ENCODE measurements at places on chromosomes 13 and 19.
A peak's percentile ranks its signal among the peaks of the same experiment; 100 is the strongest.

DNA sequence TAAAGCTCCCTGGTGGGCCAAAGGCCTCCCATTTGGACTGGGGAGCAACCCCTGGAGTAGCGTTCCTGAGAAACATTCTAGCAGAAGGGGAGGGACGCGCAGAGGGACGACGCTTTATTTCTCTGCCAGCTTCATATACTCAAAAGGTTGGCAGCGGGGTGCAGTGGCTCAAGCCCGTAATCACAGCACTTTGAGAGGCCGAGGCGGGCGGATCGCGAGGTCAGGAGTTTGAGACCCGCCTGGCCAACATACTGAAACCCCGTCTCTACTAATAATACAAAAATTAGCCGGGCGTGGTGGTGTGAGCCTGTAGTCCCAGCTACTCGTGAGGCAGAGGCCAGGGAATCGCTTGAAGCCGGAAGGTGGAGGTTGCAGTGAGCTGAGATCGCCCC is 16.8 kb downstream of the RB1 start:
- no peak for DNase-seq

- peak; percentile 4 for DNase-seq
Measured at GRCh38 chr19:5690955-5691821, 1.1 kb downstream of the RPL36 start.

DNA sequence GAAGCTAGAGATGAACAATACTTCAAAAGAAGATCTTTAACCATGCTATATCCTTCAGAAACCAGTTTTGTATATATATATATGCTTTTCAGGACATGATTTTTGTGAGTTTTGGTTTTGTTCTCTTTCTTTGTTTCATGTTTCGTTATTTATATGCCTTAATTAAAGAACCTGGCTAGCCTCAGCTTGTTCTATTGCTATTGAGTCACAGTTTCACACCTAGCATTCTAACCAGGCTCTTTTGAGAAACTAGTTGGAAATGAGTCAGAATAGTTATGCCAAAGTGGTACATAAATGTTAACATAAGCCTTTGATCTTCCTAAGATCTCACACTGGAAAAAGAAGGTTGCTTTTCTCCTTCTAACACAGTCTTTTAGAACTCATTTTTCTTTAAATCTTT is 1925.2 kb downstream of the OLFM4 start:
- no peak for DNase-seq

GRCh38 chr13:40047322-40047771 is 391.9 kb downstream of the COG6 start:
- DNase-seq, result no peak

GRCh38 chr19:21910318-21910717 is 74.3 kb upstream of the ZNF43 start:
- no peak for DNase-seq

DNA sequence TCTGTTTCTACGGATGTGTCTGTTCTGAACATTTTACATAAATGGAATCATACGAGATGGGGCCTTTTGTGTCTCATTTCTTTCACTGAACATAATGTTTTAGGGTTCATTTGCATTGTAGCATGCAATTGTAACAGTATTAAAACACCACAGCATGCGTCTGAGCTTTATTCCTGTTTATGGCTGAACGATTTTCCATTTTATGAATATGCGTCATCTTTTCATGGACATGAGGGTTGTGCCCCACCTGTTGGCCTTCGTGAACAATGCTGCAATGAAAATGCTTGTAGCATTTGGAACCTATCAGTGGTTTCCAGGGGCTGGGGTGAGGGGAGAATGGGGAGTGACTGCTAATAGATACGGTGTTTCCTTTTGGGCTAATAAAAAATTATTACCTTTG is 5.1 kb downstream of the OR10H1 start:
- no peak for DNase-seq

DNA sequence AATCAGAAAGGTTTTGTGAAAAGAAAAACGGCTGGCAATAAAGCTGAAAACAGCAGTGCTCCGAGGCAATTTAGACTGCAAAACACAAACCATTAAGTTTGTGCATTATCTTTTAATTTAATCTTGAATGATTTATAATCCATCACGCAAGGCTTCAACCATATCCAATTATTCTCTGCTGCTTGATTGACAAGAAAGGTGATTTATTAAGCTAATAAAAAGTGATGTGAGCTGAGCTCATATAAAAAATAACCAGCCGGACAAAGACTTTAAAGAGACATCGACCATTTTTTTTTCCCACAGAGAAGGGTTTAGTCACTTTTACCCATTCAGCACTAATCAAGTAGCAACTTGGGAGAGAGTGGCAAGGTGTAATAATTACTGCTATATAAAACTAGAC is 33.6 kb downstream of the TSHZ3 start:
- no peak for DNase-seq

DNA sequence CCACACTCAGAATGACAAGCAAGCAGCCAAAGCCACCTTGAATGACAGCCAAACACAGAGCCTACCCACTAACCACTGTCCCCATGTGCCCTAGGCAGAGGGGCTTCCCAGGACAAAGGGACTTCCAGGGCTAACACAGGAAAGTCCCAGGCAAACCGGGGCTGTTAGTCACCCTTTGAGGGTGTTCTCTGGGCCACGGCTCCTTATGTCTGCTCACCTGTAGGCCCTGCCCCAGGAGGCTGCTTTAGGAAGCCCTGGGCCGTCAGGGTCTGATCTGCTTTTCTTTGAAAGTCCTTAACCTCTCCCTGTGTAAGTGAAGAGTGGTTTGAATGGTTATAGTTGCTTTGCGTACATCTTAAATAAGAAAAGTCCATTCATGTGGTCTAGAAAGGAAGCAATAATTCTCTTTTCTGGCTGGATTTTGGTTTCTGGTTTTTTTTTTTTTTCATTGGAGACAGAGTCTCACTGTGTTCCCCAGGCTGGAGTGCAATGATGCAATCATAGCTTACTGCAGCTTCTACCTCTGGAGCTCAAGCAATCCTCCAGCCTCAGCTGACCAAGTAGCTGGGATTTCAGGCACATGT is 161.4 kb downstream of the EFNB2 start:
- DNase-seq, result no peak

DNA sequence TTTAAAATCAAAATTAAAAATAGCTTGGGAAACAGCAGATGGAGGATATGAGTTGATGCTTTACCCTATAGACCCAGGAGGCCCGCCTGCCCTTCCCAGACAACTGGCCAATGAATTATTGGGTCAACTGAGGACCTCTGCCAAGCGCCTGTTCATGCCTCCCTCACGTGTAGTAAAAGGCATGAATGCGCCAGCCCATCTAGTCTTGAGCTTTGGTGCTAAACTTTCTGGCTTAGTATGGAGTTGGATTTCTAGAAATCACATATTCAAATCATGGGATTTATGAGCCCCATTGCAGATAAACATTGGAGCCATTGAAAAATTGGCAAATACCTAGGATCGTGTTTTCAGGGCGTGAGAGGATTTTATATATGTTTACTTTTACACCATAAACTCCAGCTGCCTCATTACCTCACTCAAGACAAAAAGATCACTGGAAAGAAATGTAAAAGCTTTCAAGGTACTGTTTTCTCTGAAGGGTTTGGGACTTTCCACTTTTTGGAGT is 47.1 kb downstream of the COL4A2 start:
- DNase-seq, result no peak

- no peak for DNase-seq
Measured at GRCh38 chr13:24215126-24215525, 54.6 kb downstream of the SPATA13 start.

DNA sequence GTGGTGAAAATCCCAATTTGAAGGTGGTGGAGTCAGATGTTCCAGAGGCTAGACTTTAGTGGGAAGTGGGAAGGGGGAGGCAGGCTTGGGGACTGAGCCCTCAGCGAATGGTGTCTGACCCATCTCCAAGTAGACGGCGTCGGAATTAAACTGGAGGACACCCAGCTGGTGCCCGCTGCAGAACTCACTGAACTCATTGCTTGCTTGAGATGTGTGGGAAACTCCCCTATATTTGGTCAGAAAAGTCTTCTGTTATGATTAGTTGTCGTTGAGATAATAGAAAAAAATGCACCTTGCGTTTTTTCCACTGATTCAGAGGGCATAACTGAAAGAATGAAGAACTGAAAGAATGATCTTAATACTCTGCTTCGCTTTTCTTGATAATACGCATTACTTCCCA is 871 bp upstream of the ZNF583 start:
- DNase-seq, result no peak

DNA sequence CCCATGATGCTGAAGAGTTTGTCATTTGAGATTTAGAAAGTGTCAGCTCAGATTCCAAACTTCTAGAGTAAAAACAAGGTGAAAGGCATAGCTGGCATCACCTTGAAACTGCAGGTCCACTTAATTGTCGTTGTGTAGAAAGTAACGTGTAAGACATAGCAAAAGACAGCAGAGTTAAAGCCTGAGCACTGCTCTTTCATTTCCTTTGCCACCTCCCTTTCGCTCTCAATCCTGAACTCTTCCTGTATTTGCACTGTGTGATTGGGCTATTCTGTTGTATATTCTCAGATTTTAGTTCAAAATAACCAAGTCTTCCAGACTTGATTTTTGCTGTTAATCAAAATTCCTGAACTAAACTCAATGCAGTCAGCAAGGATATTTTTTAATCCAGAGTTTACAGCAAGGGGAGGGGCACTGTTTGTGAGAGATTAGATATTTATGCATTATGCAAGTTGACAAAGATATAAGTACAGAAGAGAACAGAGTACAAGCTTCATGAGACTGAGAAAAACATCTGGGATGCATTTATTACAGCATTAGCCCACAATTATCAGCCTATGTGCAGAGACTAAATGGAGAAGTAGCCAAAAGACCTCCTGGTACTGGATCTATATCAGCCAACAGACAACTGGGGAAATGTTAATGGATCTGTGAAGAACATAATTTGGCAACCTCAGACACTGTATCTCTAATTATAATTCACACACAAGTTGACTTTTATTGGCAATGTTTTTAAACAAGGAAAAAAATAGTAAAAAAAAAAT is 328.6 kb downstream of the SUCLA2 start:
- DNase-seq, result no peak

DNA sequence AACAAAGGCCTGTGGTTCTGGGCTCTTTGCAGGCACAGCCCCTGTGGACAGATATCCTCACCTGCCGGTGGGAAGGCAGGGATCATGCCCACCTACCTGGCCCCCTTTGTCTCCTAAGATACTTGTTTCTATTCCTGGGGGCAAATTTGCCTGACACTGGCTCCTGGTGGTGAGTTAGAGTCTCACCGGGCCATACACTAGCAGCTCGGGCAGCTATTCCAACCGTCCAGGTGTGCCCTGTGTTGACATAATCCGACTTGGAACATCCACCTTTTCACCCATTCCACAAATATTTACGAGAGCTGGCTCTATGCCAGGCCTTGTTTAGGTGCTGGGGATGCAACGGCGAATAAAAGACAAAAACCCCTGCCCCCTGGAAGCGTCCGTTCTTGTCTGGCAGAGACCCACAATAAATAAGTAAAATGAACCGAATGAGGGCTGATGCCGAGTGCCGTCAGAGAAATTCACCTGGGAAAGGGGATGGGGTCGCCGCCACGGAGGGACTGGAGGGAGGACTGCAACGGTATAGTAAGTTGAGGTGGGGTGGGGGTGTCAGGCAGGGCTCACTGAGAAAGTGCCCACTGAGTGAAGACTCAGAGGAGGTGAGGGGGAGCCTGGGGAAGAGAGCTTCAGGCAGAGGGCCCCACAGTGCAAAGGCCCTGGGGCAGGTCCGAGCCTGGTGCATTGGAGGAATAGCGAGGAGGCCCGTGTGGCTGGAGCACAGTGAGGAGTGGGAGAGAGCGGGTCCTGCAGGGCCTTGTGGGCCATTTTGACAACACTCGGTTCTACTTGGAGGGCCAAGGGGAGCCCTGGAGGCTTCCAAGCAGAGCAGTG is 43.2 kb upstream of the RANBP3 start:
- no peak for DNase-seq

DNA sequence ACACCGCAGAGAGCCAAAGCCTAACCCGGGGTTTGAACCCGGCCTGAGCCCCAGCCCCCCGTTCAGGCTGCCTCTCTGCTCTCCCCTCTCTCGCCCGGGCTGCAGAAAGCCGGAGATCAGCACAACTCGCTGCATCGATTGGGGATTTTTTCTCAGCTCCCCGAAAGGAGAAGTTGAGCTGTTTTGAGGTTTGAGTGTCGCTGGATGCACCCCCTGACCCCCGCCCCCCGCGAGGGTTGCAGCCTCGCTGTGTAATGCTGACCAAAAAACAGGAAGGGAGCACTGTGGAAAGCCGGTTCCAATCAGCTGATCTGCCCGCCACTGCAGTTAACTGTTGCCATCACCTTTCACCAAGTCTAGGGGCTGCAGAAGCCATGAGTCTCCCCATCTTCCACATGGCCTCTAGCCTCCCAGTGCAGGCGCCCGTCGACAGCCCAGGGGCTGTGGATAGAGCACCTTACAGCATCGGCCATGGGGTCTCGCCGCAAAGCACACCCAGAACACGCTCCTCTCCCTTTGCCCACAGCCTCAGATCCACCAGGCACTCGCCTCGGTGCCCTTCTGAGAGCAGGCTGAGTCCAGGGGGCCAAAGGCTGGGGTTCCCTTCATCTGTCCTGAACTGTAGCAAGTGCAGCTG is 34.5 kb downstream of the MYO9B start:
- DNase-seq, result peak; percentile 89

DNA sequence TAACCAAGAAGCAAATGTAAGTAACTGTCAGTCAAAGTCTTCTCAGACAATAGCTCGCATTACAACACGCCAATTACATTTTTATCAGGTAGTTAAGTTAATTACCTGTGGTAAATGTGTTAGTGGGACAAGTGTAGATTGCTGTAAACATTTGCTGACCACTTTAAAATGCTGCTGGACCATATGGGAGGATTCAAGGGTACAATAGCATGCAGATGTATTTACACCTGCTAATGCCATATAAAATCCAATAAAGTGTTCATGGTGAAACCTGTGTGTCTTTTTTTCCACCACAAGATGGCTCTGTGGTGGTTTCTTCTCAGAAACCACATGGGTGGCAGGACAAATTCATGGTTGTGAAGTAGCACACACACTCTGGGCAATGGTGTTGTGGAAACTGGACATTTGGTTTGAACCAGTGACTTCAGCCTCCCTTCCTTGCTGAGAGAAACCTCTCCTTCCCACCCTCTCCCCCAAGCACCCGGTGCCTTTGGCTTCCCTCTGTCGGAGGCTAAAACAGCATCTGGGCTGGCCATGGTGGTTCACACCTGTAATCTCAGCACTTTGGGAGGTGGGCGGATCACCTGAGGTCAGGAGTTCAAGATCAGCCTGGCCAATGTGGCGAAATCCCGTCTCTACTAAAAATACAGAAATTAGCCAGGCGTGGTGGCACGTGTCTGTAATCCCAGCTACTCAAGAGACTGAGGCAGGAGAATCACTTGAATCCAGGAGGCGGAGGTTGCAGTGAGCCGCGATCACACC is 18.1 kb upstream of the GTF3A start:
- peak; percentile 73 for DNase-seq

GRCh38 chr13:84455143-84455905 is 573.0 kb upstream of the SLITRK1 start:
- DNase-seq, result no peak

- DNase-seq, result peak; percentile 60
Measured at GRCh38 chr19:3849092-3849491, 19.7 kb downstream of the ZFR2 start.

Measured in AML-193 (cell line).